ENCODE measurements at places on chromosomes 7 and 10. TPM values are rescaled to one million over a fixed set of nuclear protein-coding genes. Genes with fewer than 3 reads are reported as not detected.
A peak's percentile ranks its signal among the peaks of the same experiment; 100 is the strongest.

DNA sequence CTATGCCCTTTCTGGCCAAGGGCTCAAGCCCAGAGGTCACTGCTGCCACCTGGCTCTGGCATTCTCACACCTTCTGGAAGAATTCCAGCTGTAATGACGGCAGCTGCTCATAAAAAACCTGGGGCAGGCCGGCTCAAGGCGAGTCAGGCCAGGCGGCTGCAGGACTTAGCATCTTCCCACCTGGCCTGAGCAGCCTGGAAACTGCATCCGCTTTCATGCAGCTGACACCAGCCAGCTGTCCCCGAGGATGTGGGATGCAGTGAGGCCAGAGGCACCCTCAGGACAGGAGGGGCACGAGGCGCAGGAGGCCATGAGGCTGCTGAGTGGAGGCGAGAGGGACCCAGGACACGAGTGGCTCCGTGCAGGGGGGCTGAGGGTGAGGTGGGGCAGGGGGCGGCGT is 47.5 kb upstream of the ADGRA1 start:
- DNase-seq: no peak

DNA sequence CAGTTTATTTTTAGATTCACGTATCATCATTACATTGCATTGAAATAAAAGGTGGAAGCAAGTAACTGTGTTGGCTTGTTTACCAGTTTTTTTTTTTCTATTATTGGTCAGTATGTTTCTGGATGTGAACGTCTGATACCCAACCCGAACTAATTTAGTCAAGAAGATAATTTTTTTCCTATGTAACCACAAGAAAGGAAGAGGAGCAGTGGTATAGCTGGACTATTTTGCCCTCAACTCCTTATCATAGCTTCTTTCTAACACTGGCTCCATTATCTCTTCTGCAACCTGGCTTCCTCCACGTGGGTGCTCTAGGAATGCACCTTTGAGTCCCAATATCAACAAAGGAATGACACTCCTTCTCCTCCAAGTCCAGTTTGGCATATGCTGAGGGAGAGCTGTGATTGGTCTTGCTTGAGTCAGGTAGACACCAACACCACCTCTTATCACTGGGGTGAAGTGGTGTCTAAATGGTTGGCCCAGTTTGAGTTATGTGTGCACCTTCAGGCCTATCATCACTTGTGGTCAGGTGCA is 29.4 kb downstream of the OR9A2 start:
- no peak for DNase-seq

- peak; percentile 48 for DNase-seq
Measured at GRCh38 chr10:28722065-28722803, 44.9 kb downstream of the BAMBI start.

DNA sequence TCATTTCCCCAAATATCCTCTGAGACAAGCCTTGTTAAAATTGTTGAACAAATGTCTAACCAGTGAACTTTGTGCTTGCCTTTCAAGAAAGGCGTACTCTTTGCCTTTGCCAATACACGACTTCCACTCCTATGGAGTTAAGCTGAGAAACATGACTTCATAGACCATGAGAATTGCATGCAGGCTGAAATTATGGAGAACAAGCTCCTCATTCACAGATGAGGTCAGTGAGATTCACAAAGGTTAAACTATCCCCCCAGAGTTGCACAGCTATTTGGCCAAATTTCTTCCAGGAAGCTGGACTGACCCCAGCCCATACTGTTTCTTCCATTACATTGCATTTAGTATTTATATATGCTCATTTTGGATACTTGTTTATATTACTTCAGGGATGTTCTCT is 221.4 kb upstream of the SEMA3C start:
- DNase-seq: no peak

GRCh38 chr7:100469227-100470044 is 5.4 kb upstream of the SPACDR start:
- peak; percentile 89 for DNase-seq

- no peak for DNase-seq
Measured at GRCh38 chr10:51867956-51868355, 168.6 kb upstream of the CSTF2T start.

DNA sequence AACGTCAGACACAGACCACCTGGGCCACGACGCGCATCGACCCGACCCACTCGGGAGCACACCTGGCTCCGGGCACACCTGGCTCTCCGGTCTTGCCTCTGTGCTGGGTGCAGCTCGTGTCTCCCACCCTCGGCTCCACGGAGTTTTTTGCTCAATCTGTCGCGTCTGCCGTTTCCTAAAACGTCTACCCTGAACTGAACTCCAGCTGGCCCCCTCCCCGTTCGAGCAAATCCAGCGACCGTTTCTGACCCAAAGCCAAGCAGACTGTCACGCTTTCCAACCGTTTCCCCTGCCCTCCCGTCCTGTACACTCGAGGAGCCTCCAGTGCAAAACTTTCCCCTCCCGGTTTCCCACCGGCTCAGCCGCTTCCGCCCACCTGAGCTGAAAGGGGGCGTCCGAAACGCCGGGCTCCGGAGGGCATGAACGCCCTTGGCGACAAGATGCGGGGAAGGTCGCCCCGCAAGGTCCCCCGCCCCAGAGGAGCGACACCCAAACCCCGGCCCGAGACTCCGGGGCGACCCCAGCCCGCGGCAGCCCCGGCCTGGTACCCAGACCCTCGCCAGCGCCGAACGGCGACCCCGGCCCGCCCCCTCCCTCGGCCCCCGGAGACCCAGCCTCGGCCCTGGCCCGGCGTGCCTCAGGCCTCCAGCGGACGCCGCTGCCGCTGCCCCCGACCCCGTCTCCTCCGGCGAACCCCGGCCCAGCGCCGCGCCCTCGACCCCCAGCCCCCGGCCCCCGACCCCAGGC is 557 bp downstream of the CYTH3 start:
- DNase-seq: peak; percentile 42

DNA sequence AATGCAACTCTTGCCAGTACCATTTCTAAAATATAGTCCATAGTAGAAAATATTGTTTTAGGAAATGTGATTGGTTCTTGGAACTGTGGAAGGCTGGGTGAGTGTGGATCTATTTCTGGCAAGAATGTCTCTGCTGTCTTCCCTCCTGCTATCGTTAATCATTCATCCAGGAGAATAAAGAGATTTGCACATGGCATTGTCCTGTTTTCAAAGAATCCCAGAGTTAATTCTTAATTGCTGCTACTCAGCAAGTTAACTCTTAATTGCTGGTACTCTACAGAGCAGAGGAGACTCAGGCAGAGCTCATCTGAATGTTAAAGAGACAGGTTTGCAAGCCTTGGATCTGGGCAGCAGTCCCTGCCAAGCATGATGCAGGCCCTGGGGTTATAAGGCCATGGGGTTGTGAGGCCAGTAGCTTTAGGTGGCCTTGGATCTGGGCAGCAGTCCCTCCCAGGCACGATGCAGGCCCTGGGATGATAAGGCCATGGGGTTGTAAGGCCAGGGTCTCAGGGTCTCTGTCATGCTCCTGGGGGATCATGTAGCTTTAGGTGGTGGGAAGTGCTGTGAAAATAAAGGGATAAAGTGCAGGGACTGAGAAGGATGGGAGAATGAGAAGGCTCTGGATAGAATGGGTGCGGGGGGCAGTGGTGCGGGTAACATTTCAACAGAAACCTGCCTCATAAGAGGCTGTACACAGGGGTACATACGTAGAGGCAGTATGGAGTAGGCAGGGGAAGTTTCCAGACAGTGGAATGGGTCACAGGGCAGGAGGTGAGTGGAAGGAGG is 162.3 kb downstream of the SVIL start:
- DNase-seq: no peak

DNA sequence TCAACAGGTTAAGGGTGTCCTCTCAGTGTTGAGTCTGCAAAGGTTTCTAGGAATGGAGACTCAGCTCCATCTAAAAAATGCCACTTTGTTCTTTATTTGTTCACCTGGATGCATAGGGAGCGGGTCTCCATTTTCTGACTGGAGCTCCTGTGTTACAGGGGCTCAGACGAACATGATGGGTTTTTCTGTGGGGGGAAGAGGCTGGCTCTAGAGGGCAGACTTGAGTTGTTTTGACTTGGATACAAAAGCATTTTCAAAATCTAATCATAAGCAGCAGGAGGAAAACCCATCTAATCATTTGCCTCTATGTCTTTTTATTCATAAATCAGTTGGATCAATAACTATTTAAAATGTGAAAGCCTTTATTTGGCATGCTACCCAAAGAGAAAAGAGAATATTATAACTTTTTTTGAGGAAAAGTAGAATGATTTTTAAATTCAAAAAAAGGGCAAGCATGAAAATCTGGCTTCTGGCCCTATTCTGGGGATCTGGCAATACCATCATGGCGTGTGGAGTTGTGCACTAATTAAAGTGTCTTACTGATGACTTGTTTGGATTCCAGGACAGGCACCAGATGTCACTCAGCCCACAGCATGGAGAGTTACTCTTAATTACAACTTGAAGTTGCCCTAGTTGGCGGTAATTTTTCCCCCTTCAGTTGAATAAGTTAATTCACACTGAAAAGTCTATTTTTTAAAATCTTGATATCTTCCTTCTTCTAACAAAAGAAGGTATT is 594.9 kb downstream of the REEP3 start:
- DNase-seq: no peak

- no peak for DNase-seq
Measured at GRCh38 chr10:3676564-3676963, 108.4 kb downstream of the KLF6 start.

DNA sequence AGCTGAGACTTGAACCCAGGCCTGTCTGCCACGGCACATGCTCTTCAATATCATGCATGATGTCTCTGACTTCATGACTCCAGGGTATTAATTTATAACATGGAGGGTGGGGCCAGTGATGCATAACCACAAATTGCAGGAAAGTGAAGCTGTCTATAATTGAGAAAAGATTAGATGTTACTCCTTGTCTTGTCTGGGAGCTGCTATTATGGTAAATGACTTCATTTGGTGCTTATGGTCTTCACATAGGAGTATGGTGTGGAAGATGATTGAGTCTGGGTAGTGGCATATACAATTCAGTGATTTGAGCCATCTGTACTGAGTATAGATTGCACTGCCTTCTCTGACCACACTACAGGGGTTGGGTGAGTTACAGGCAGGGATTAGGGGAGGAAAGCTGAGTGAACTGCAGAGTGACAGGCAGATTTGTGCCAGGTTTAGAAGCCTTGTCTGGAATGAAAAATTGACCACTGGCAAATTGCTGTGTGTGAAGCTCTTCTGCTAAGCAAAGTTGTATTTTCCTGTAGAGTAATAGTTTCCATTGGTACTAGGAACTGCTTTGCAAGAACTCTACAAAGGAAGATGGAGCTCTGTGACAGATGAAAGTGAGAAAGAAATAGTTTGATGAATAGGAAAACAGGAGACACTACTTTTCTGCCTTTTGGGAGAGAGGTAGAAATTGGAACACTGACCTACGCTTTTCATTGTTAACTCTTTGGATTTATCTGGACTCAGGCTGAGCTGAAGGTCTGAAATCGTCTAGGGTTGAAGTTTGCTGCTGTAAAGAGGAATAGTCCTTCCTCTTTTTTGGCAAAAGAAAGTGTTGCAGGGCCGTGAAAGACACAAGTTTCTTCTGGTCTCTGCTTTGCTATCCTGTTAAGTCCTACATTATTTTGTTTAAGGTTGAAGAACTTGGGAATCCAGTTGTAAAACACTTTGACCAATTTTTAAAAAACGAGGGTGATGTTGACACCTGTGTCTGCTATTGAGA is 2.7 kb downstream of the SND1 start:
- no peak for DNase-seq

Gene SPAG6
- total RNA-seq: not detected

Gene AKR1D1
- total RNA-seq: not detected

Gene AKR1C4
- total RNA-seq: not detected

Gene MEOX2
- total RNA-seq: 6.3 TPM

Data from left cardiac atrium (tissue), 4 donors.